ENCODE measurements at places on chromosomes 16 and 17. TPM values are rescaled to one million over a fixed set of nuclear protein-coding genes. Genes with fewer than 3 reads are reported as not detected.

Gene IRX5
- 1.9 TPM for total RNA-seq

Gene TMIGD1
- total RNA-seq, result not detected

Gene CLEC10A
- not detected for total RNA-seq

Gene EVI2B
- 0.09 TPM for total RNA-seq

Gene KRT12
- not detected for total RNA-seq

Gene KRTAP4-3
- total RNA-seq, result not detected
